Endodermal cell (in vitro differentiated cells): ENCODE measurements at places on chromosomes 11 and 22.

DNA sequence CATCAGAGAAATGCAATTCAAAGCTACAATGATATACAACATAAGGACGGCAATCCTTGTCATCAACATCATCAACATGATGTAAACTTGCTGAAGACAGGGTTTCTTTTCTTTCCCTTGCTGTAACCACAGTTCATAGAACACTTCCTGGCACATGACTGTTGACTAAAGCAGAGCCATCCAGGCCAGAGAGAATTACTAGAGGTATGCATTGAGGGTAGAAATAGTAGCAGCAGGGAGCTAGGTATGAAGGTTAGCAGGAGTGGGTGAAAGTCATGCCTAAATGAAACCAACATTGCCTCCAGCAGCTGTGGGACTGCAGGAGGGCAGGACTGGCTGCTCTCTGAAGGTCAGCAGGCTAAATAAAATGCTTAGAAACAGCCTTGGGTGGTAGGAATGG, 103.7 kb downstream of the LRRC32 start:
- DNase-seq: no peak

- DNase-seq: no peak
Measured at GRCh38 chr11:67400251-67400941, 1.3 kb downstream of the PPP1CA start.

GRCh38 chr11:23749762-23750430, 747.0 kb upstream of the LUZP2 start:
- DNase-seq: no peak

DNA sequence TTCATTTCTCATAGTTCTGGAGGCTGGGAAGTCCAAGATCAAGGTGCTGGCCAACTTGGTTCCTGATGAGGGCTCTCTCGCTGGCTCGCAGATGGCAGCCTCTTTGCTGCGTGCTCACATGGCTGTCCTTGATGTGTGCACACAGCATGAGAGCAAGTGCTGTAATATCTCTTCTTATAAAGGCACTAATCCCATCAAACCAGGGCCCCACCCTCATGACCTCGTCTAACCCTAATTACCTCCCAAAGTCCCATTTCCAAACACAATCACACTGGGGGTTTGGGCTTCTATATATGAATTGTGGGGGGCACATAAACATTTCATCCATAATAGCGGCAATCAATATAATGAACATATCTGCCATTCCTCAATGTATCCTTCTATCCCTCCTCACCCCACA, 1062.1 kb downstream of the BRD1 start:
- DNase-seq: peak; percentile 11

GRCh38 chr22:23522623-23523251, 57.4 kb downstream of the IGLL1 start:
- no peak for DNase-seq

GRCh38 chr11:113874581-113875233, 665 bp downstream of the USP28 start:
- DNase-seq: no peak

GRCh38 chr11:68980776-68981065, at the start of gene MRGPRD:
Gene MRGPRD (minus strand): TSS chr11:68980986. CDS start chr11:68980986, 0 bp downstream.
- no peak for DNase-seq

- no peak for DNase-seq
Measured at GRCh38 chr22:37032134-37032534, 12.6 kb downstream of the MPST start.

DNA sequence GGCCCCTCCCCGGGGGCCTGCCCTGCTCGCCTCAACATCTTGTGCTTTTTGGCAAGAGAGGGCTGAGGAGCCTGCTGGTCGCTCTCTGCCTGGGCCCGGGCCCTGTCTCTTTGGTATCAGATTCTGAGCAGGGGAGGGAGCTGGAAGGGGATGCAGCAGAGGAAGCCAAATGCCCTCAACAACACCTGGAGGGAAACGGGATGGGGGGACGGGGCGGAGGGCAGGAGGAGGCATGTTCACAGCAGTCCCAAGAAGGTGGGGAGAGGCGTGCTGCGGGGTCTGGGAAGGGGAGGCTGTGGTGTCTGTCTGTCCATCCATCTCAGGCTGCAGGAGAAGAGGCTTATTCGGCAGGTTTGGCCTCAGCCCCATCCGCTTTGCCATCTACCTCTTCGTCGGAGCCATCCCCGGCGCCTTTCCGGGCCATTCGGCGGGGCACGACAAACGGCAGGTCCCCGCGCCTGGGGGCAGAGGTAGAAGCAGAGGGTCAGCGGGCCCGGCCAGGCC, 29.4 kb downstream of the APOL1 start:
- DNase-seq: no peak

DNA sequence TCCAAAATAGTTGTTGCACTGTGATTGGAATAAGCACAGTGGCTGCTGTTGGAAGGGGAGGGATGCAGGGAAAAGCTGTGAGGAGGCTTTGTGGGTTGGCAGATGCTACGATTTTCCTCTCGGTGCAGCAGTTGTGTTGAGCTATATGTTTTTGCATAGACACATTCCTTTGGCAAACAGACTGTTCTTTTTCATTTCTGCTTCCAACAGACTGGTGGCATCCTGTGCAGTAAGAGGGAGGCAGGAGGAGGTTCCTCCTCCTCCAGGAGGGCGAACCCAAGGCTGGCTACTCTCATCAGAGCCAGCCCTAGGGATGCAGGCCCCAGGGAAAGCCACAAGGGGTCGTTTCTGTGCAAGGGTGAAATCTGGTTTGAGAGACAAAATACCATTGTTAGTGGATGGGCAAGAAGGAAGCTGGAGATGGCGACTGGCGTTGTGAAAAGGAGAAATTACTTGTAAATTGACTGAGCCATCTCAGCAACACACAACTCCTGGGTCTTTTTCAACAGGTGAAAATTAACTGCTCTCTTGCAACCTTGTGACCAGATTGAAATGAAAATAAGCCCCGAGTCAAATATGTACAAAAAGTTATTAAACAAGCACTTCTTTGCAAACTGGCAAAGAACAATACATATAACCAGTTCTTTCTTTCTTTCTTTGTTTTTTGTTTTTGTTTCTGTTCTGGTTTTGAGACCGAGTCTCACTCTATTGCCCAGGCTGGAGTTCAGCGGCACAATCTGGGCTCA, 26.5 kb upstream of the UBASH3B start:
- DNase-seq: peak; percentile 94

DNA sequence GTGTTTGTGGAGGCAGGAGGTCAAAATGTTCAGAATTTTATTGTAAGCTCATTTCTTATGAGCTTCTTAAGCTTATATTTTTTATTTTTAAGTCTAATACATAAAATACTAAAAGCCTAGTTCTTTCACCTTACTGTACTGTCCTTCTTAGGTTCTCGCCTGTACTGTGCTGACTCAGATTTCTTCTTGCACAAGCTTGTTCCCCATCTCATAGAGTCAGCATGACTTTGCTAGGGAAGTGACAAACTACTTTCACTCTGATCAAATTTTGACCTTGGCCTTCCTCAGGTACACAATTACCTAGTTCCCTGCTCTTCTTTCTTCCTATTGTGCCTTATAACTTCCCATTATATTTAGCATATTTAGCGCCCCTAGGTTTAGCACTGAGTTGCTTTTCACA, 81.5 kb downstream of the STK33 start:
- DNase-seq: no peak

GRCh38 chr11:14977101-14977880, 5.1 kb upstream of the CALCA start:
- DNase-seq: no peak

DNA sequence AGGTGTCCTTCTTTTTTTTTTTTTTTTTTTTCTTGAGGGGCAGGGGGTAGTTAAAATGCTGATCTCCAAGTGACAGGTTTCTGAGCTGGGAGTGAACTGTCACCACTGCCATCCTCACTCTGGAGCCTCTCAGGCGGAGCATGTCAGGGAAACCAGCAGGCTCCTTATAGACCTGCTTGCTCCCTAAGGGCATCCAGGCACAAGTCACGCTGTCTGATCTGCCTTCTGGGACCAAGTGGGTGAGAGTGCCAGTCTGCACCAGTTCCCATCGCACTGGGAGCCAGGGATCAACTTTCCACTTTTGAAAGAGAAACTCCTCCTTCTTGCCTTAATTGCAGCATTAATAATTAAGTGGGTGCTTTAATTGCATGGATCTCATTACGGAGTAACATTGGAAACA, 537.9 kb upstream of the CADM1 start:
- DNase-seq: no peak

DNA sequence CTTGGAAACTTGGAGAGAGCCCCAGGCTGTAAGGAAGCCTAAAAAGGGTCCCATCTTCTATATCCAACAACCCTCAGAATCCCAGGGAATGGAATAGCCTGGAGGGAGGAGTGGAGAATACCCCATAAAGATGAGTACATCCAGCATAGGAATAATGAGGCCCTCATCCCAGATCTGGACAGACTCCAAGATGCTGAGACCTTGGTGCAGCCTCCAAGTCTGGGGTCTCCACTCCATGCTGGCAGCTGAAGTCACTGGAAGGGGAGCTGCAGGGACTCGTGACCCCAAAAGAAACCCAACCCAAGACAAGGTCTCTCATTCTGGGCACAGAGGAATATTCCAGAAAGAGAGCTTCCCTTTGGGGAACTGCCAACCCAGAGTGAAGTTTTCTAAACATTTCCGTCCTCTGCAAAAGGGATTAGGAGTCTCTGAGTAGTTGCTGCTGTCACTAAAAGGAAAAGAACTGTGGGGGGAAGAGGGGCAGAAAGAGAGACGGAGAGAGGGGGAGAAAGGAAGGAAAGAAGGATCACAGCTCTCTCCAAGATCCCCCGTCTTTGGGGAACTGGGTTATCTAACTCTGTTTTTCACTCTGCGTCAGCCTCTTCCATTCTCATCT, 589 bp downstream of the SCGB1A1 start:
- DNase-seq: no peak

- no peak for DNase-seq
Measured at GRCh38 chr11:64244966-64245365, 1.8 kb downstream of the PPP1R14B start.

DNA sequence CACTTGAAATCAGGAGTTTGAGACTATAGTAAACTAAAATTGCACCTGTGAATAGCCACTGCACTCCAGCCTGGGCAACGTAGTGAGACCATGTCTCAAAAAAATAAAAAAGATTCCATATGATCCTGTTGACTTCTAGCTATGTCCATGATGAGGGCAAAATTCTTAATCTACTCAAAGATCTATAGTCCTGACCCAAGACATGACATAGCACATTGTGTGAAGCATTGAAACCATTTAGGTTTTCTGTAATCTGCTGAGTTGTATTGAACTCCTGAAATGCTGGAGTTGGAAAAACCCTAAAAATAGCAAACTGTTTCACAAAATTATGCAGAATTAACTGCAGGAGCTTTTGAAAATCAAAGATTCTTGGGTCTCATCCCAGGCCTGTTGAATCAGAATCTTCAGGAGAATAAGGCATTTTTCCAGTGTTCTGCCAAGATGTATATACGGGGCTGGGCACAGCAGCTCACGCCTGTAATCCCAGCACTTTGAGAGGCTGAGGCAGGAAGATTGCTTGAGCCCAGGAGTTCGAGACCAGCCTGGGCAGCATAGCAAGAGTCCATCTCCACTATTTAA, 29.8 kb upstream of the LDHA start:
- DNase-seq: no peak

DNA sequence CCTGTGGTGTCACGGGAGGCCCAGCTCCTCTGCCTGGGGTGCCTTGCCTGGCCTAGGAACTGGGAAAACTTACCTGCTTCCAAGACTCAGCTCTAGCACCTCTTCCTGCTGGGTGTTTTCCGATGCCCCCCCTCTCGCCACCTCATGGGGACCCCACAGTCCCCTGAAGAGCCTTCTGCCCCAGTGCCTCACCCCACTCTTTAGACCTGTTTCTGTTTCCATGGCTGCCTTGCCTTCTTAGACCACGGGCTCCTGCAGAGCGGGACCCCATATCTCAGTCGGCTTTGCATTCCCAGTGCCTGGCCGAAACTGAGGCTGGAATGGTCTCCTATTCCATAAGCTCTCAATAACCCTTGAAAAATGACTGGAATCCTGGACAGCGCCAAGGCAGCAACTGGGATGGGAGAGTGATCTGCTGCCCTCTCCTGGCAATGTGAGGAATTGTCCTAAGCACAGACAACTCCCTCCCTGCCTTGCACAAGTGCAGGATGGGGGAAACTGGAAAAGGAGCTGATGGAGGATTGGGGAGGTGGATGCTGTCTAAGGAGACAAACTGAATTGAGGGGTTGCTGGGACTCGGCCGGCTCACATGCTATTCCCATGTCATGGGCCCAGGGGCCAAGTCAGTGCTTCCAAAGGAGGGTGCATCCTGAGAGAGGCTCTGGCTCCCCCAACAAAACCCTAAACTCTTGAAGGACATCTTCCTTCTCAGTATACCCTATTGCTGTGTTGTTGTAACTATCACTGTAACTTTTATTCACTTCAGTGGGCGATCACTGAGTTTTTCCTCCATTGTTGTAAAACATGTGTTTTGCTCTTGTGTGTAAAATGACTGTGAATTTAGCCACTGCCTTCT, 26.6 kb upstream of the IL17RA start:
- peak; percentile 90 for DNase-seq
